ENCODE measurements at places on chromosomes 7 and 10.

GRCh38 chr10:71259815-71260501 is 47.6 kb downstream of the UNC5B start:
- peak; percentile 72 for DNase-seq

DNA sequence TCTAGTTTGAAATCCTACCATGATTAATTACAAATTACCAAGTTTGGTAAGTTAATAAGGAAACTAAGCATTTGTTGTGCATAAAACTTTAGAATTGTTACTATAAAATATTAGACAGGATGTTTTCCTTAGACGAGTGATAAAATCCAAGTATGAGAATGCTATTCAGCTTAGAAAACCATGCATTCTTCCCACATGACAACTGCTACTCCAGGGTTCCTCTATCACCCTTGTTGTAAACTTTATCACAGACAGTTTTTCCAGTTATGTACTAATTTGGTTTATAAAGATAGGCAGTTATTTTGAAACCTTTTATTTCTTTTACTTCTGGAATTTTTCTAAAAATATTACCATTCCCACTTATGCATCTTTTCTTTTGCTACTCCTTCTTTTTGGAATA is 52.0 kb downstream of the SIRT1 start:
- DNase-seq: no peak

DNA sequence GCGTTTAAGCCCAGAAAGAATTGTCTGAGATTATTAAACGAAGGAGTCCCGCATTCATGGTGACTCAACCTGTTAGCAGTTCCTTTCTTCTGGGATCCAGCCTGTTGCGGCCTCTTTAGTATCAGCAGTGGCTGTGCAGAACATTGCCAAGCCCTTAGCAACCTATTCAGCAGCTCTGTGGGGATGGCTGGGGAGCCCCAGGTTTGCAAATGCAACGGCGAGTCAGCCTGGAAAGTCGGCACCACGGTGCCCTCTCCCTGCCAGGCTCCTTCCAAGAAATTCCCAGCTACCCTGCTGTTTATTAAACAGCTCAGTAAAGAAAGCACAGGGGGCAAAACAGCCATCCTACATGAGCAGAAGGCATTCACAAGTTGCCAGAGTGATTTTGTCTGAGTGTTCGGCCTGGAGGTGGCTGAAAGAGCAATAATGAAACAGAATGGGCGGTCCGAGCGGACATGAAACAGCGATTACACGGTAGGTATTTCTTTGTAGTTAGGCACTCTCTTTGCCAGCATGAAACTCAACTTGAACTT is 198.3 kb downstream of the BAMBI start:
- DNase-seq: no peak

- DNase-seq: no peak
These were observed 30.4 kb downstream of the PDLIM1 start for GRCh38 chr10:95260397-95260881.

- no peak for DNase-seq
These were observed 97.3 kb upstream of the SP4 start for GRCh38 chr7:21330462-21331178.

- DNase-seq: no peak
These were observed 47.6 kb downstream of the STEAP1B start for GRCh38 chr7:22452142-22452959.

Data from upper lobe of left lung (tissue), 6 donors.